ENCODE measurements at places on chromosomes 1 and 21.
A peak's percentile ranks its signal among the peaks of the same experiment; 100 is the strongest.

DNA sequence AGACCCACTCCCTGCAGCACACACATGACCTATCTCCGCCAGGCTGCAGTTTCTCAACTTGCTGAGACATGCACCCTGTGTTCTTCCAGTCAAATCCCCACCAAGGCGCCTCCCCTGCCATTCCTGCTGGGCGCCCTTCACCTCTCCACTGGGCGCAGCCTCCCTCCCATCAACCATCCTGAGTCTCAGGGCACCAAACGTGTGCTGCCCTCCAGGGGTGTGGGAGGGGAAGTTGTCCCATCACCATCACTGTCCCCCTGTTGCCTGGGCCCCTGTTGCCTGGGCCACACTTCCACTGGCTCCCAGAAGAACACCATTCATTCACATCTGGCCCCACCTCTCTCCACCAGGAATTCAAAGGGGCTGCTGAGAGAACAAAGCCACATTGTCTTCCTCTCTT, 44.9 kb upstream of the EFHD2 start:
- DNase-seq: no peak

DNA sequence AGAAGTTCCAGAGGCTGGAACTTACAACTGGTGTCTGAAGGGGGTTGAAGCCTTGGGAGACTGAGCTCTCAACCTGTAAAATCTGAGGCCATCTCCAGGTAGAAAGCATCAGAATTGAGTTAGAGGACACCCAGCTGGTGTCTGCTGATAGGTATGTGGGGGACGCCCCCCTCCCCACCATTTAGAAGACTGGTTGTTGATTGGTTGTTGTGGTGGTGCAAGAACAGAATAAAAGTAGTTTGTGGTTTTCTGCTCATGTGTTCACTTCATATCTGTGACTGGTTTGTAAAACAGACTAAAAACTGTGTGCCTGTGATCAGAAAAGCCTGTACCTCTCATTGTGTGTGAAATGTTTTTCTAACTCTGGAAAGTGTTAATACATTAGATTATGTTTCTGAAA, 33.2 kb upstream of the PDE4B start:
- DNase-seq: no peak

GRCh38 chr21:40186045-40186444, 318.8 kb downstream of the PCP4 start:
- DNase-seq: peak; percentile 89

- no peak for DNase-seq
Measured at GRCh38 chr1:154661110-154661509, 53.1 kb upstream of the ADAR start.

GRCh38 chr1:229023651-229024300, 247.1 kb upstream of the RAB4A start:
- no peak for DNase-seq
